ENCODE measurements at places on chromosomes 1 and 21. TPM values are rescaled to one million over a fixed set of nuclear protein-coding genes. Genes with fewer than 3 reads are reported as not detected.

Gene CHIA
- not detected for polyA plus RNA-seq

DNA sequence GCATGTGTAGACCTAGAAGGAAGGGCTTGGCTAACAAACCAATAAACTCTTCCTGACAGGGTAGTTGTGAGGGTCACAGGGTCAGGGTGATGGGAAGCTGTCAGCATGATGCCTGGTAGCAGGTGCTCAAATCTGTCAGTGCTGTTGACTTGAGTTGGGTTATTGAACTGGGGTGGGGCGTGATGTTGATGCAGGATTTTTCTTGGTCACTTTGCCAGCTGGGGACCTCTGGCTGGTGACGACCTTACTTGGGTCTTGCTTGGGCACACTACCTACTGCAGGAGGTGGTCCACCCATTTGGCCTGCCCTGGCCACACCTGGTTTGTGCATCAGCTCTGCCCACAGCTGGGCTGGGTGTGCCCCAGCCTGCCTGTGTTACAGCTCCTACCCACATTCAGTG, 624.4 kb downstream of the PTPRU start:
- no peak for DNase-seq

DNA sequence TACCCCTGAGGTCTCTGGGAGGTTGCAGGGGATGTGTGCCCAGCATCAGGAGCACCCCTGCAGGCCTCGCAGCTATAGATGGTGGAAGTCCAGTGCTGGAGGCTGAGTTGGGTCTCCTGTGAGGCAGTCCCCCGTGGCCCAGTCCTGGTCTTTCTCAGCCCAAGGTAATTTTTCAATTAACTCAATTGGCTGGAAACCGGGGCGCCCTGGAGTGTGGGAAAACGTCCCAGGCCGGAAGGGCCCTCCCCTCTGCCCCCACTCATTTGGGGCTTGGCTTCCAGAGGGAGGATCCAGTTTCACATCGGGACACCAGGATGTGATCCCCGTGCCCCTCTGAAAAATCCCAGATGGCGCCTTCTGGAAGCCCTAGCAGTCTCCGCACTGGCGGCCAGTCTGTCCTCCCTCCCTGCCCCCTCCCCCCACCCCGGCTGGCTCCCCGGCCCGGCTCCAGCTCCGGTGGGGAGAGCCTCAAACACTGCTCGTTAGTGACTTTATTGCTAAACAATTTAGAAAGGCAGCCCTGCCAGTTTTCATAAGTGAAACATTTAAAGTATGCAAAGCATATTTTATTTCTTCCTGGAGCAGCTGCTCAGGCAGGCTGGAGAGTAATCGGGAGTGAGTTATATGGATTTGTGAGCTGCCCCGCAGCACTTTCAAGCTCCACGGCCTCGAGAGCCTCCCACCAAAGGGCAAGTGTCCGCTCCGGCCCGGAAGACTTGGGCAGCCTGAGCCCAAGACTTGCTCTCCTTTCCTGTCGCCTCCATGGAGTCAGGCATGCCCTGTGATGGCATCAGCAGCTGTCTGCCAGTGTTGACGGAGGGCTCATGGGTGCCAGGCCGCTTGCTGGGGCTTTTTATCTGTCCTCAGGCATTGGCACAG, 208.2 kb upstream of the TMEM51 start:
- DNase-seq = peak; percentile 45

DNA sequence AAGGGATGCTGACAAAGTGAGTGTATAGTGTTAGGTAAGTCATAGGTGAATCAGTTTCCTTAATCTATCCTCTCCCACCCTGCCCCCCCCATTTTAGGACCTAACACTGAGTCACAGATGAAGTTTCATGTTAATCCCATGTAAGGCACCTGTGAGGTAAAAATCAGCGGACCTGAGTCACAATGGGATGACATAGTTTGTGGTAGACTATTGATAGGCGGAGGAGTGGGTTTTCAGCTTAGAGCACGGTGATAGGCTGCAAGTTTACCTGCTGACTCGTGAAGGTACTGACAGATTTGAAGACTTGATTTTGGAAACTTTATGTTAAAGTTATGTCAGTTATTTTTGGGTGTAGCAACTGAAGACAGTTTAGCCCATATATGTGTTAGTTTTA, 1.7 kb downstream of the TOR1AIP1 start:
- no peak for DNase-seq

DNA sequence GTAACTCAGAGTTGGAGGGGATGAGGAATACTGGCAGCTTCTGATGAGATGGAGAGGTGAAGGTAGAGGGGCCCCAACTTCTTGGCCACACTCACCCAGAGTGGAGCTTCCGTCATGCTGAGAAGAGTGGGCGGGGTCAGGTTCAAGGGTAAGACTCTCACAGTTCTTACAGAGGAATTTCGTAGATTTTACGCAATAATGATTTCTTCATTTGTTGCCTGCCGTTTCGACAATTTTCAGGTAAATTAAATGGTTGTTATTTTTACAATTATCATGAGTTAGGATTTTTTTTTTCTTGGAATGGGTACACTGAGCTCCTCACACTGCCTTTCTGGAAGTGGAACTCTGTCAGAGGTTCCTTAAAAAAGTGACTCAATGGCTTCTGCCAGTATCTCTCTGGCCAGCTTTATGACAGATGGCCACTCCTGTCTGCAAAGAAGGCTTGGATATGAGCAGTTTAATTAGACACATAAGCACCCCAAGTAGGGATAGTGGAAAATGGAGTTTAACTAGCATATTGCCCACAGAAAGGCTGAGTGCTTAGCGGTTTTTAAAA, 13.8 kb upstream of the NLRP3 start:
- DNase-seq = no peak

- peak; percentile 65 for DNase-seq
These were observed 14.0 kb downstream of the ATP5PO start for GRCh38 chr21:33901412-33902288.

Gene NECTIN4
- not detected for polyA plus RNA-seq
